ENCODE measurements at places on chromosomes 12 and 14.

- DNase-seq: no peak
Measured at GRCh38 chr14:37597914-37598746, 2.7 kb downstream of the TTC6 start.

DNA sequence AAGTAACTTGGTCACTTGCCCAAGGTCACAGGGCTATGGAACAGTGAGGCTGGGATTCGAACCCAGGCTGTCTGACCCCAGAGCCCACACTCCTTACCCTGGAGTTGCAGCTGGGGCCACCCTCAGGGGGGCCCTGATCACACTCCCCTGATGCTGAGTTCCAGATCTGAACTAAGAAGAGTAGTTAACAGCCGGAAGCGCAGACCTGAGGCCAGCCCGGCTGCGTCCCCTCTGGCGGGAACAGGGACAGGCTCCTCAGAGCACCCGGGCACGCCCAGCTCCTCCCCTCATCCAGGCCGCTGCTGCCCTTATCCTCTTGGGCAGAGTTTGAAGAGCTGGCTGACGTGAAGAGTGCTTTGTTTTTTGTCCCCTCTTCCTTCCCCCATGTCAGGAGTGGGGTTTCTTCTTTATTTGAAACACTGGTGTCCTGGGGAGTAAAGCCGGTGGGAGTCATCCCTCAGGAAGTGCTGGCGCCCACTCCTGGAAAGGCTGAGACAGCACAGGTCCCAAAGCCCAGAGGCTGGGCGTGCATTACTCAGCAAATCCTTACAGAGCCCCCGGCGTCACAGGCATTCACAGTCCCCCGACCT is 8.7 kb downstream of the PHB2 start:
- DNase-seq: peak; percentile 57

DNA sequence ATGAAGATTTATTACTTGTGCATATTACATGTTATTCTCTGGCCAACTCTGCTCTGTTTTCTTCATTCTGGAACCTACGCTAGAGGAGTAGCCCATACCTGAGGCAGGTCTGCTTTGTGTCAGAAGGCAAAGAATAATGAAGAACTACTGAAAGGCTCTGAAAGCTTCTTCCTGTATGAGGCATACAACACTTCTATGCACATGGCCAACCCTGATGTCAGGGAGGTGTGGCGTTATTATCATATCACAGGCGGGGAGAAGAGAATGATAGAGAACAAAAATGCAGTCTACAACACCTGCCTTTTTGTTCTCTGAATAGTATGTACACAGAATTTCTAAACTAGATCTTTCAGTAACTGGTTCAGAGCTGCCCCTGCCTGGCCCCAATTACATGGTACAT is 32.5 kb upstream of the CRY1 start:
- no peak for DNase-seq

- no peak for DNase-seq
Measured at GRCh38 chr12:106871477-106871876, 84.2 kb upstream of the TMEM263 start.

- no peak for DNase-seq
Measured at GRCh38 chr14:103347091-103347815, 13.2 kb downstream of the EIF5 start.

DNA sequence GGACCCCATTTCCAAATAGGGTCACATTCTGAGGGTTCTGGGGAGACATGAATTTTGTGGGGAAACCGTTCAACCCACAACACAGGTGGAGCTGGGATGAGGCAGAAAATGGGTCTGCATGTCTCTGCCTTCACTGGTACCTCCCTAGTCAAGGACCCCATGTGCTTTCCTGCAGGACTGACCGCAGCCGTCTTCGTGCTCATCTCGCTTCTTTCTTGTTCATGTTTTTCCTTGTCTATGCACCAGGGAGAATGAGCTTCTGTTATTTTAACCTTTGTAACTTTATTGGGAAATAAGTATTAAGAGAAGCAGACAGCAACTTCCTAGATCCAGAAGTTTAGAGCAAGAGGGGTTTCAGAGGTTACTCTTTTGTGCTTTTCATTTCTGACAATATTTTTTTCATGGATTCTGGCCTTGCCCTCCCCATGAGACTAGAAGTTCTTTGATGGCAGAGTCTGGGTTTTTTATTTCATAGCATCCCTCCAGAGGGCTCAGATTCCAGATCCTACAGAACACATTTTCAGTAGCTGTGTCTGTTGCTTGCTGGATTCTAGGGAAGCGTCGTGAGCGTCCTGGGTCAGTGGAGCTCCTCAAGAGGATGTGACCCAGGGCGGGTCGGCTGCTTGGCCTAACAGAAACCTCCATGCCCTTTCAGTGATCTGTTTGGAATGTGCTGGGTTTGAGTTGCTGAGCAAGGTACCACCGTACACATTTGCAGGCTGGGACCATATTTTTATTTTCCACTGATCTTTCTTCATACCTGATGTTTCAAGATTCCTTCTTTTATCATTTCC is 104.2 kb downstream of the ADGRD1 start:
- DNase-seq: no peak

GRCh38 chr14:29056041-29056566 is 289.5 kb downstream of the FOXG1 start:
- no peak for DNase-seq

GRCh38 chr14:56126637-56126913 is 8.4 kb downstream of the PELI2 start:
- DNase-seq: no peak

GRCh38 chr12:104721936-104722335 is 236.2 kb downstream of the SLC41A2 start:
- DNase-seq: no peak

- DNase-seq: no peak
Measured at GRCh38 chr12:58358369-58358768, 417.0 kb downstream of the ATP23 start.

DNA sequence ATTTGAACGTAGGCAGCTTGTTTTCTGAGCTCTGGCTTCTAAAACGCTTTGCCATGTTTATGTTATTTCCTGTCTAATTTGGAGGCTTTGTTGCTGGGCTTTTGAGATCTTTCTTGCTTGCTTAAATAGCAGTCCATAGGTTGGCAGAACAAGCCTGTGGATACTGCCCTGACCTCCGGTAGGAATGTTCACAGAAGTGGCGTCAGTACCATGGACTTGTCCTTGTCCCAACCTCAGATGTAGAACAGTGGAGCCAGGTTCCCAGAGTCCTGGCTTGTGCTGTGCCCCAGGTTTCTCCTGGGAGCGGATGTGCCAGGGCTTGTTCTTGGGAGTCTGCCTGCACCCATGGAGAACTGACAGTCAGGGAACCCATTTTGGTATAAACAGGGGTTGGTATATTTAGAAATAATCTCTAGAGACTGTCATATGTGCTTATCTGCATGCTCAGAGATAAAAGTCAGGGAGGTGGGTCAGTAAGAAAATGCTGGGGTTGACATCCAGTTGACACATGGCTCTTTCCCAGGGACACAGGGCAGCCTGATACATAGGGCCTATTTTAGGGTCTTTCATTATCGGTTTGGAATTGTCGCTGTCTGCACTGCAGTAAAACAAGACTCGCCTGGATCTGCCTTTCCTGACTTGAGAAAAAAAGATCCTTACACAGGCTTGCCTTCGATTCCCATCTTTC is 22.9 kb downstream of the CACNA1C start:
- no peak for DNase-seq

GRCh38 chr14:96059519-96060135 is 20.5 kb downstream of the C14orf132 start:
- DNase-seq: no peak

DNA sequence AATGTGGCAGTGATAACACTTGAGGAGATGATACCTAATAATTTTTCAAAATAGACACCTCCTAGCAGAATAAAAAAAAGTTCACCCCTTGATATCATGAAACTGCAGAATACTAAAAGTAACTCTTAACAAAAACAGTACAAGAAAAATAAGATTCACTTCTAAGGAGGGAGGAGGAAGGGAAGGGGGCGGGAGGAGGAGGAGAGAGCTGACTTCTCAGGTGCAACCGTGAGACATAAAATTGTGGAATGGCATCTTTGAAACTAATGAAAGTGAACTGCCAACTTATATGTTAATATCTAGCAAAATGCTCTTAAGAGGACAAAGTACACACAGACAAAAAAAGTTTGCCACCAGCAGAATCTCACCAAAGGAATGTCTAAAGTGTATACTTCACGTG is 115.8 kb downstream of the SCFD1 start:
- no peak for DNase-seq

GRCh38 chr12:85985996-85986395 is 111.9 kb downstream of the NTS start:
- DNase-seq: no peak

GRCh38 chr14:77124345-77125280 is 17.0 kb downstream of the ZDHHC22 start:
- DNase-seq: peak; percentile 76

GRCh38 chr12:87866578-87867292 is 162.5 kb downstream of the C12orf50 start:
- peak; percentile 14 for DNase-seq

DNA sequence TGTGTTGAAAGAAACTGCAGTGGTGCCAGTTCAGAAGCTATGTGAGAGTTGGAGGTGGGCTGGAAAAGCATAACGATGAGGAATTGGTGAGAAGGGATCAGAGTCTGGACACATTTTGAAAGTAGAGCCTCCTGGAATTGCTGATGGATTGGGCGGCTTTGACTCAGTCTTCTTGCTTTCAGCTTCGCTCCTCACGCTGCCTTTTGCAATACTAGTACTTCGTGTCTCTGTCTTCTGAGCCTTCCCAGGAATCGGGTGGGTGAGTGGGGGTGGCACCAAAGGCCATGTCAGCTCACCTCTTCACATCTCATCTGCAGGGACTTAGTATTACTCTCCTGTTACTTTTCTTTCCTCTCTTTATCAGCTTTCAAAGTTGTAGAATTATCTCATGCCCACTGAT is 101.6 kb upstream of the RFX4 start:
- DNase-seq: no peak

GRCh38 chr14:59017285-59017965 is 171.0 kb upstream of the DAAM1 start:
- no peak for DNase-seq

DNA sequence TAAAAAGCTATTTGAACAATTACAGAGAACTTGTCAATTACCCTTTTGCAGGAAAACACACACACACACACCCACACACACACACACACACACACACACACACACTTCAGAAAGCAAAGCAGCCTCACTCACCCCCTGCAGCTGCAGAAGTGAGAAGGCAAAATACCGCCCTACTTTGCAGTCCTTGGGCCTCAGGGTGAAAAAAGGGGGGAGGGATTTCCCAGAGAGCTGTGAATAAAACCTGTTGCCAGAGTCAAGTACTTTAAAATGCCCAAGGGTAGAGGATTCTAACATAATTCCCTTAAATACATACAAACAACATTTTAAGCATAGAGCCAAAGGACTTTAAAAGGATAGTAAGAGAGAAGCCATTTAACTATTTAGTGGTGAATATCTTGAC is 285.9 kb downstream of the MDGA2 start:
- no peak for DNase-seq

DNA sequence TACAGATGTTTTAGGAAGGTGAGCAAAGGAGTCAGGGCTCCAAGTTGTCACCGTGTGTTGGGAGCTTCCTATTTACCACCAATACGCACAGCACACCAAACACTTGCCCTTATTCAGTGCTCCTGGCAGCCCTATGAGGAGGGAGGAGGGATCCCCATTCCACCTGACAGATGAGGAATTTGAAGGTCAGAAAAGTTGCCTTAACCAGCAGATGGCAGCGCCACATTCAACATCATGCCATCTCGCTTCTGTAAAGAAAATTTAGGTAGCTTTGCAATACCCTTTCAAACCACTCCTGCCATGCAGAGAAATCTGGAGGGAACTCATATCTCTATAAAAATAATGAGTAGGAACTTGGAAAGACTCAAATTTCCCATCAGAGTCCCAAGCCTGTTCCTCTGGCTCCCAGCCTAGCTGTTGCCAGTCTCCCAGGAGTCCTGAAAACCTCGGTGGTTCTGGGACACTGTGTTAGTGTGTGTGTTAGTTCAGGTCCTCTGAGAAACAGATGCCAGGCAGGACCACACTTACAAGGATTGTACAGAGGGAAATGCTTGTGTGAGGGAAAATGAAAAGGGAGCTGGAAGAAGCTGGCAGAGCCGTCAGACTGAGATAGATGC is 410.5 kb downstream of the MED13L start:
- DNase-seq: no peak

DNA sequence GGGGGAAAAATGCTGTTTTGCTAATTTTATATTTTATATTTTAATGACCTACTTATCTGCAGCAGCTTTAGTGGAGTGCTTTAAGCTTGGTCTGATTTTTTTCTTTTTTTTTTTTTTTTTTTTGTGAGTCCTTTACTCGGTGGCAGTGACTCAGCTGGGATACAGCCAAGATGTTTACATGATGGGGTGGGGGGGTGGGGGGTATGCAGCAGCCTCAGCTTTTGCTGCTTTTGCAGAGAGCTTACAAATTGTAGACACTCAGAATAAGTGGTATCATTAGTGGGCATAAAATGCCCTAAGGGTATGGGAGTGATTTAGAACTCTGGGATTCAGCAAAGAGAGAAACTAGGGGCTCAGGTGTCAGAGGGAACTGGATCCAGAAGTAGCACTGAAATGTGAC is 38.2 kb upstream of the ARHGAP5 start:
- no peak for DNase-seq

DNA sequence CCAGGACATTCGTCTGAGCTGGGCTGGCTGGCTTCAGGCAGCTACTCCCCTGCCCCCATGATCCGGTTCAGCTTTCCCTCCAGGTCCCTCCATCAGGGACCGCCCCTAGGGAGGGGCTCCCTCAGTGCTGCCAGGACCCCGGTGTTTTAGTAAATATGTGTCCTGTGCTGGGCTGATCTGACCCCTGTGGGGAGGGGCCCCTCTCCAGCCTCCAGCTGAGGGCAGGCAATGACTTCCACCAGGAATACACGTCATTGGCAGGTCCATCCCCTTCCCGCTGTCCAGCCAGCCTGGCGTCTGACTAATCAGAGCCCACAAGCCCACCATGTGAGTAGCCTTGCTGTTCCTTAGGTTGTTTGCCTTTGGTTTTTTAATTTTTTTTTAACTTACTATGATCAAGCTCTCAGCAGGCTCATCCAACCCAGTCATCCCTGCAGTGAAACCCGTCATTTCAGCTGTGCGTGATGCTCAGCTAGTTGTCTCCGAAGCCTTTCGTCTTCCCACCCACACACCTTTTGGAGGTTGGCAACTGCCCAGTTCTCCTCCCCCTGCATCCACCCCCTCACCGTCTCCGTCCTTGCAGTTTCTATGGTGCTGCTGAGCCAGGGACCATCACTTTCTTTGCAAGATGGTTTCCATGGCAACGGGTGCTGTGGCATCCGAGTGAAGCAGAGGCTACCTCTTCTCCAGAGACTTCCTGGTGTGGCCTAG is 16.0 kb upstream of the SERPINA4 start:
- DNase-seq: no peak

DNA sequence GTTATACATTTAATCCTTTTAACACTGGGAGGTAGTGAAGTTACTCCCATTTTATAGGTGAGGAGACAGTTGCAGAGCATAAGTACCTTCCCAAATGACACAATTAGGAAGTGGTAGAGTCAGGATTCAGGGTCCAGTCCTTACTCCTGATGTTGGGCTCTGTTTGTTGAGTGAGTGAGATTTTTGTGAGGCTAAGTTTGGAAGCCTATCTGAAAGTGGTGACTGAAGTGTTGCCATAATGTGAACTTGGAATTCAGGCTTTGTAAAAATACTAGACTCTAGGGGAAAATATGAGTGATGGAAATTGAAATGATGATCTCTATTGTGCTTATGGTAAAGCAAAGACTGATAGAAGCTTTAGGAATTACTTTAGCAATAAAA is 2.2 kb downstream of the NUDT4 start:
- DNase-seq: no peak

Measured in endothelial cell (in vitro differentiated cells).